Non-pigmented ciliary epithelial cell (primary cell): ENCODE measurements at places on chromosomes 11 and 22.

DNA sequence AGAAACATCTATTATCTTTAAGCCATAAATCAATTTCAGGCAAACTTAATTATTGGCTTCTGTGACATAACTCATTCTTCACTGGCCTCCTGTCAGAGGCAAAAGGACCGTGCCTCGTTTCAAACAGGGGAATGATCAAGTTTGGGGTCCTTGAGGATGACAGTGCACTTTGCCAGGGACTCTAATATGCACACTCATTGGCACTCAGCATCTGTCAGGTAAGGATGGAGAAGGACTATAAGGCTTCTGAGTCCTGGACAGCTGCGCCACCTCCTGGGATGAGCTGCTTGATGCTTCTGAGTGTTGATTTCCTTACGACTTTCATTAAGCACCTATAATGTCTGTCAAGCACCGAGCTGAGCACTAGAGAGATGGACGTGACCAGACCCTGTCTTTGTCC, 20.2 kb downstream of the BPIFC start:
- DNase-seq, result no peak

GRCh38 chr11:8002676-8003075, 15.5 kb downstream of the EIF3F start:
- DNase-seq, result no peak

DNA sequence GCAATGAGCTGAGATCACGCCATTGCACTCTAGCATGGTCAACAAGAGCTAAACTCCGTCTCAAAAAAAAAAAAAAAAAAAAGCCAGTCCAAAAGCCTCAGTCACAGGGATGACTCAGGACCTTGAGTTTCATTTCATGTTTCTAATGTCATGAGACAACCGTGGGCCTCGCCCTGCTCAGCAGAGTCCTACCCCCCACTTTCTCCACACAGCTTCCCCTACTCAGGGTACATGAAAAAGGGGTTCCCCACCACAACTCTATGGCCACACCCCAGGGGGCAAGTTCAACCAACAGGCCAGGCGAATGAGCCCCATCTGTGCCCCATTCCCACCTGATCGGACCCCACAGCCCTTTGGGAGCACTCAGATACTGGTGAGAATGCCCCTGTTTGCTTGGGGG, 24.3 kb upstream of the ADA2 start:
- no peak for DNase-seq

- no peak for DNase-seq
These were observed 34.6 kb downstream of the WNT7B start for GRCh38 chr22:45942344-45942743.

DNA sequence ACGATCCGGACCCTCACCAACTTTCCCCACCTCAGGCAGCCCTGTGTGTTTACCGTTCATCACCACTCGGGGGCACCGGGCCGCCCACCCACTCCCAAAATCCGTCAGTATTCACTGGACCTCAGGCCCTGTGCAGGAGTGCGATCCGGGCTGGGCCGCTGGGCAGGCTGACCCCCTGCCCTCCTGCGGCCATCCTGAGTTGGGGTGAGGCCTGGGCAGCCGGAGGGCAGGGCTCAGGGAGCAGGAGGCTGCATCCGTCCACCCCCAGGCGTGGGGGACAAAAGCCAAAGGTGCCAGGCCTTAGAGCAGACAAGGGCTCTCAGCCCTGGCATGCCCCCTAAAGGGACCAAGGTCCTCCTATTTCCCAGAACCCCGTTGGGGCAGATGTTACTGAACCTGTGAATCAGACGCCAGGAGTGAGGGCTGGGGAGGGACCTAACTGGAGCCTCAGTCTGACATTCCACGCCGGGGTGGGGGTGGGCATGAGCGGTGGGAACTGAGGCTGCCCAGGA, 16.8 kb upstream of the TMEM191C start:
- no peak for DNase-seq

DNA sequence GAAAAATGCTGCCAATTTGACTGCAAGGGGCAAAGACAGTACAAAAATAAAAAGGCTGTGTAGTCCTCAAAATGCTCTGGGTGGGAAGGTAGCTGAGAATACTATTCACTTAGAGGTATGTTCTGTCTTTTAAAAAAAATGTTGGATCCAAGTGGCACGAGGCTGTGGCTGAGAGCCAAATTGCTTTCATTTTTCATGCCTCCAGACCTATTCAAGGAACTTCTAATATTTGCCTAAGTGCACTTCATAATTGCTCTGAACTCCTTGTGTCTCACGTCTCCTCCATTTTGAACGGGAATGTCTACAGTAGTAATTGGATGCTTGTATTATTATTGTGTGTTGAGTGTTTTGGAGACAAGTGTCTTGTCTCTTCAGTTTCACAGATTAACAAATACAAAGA, 19.1 kb upstream of the SLC22A25 start:
- DNase-seq, result no peak

GRCh38 chr11:116691771-116692177, 81.0 kb downstream of the BUD13 start:
- DNase-seq, result no peak

- DNase-seq, result no peak
These were observed 95.2 kb downstream of the DSCAML1 start for GRCh38 chr11:117701781-117702180.

DNA sequence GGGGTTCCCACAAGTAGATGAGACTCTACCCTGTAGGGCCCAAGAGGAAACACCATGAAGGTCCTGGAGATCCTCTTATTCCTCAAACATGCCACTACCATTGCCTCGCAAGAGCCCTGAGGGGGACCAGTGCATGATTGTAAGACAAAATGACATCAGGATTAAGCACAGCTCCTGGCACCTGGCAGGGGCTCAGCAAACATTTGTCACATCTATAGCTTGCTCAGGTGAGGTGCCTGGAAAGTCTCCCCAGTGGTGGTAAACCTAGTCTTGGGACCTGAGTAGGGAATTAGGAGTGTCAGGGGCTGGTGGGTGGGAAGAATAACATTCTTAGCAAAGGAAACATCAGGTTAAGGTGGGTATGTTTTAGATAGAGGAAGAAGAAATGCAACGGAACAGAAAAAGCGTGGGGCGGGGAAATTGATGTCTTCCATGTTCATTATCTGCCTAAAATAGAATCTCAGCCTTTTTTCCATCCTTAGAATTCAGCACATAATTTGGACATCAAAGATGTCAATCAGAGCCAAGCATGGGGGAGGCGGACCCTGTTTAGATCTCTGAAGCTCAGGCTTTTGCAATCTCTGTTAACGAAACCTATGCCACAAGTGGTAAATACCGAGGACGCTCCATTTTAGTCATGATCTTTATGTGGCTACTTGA, 924 bp downstream of the YPEL1 start:
- no peak for DNase-seq

GRCh38 chr11:47589977-47590861, 3.7 kb downstream of the FAM180B start:
- no peak for DNase-seq

- no peak for DNase-seq
These were observed 10.0 kb upstream of the MFRP start for GRCh38 chr11:119356349-119357031.

GRCh38 chr11:59555601-59556114, 44.3 kb downstream of the OR4D9 start:
- DNase-seq, result no peak

DNA sequence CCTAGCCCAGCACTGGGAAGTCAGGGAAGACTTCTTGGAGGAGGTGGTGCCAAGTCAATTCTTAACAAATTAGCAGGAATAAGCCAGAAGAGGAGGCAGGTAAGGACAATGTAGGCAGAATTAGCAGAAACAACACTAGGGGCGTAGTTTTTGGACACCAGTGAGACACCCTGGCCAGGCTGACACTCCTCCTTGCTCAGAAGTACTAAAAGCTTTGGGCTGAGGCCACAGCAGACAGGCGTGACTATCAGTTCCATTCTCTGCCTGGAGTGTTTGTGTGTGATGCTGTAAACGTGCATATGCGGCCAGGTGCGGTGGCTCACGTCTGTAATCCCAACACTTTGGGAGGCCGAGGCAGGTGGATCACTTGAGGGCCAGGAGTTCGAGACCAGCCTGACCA, 36.0 kb downstream of the PHF21B start:
- DNase-seq, result no peak

- no peak for DNase-seq
These were observed 217.9 kb downstream of the DSCAML1 start for GRCh38 chr11:117579161-117579560.

- no peak for DNase-seq
These were observed 1.6 kb downstream of the CD59 start for GRCh38 chr11:33734441-33735270.

DNA sequence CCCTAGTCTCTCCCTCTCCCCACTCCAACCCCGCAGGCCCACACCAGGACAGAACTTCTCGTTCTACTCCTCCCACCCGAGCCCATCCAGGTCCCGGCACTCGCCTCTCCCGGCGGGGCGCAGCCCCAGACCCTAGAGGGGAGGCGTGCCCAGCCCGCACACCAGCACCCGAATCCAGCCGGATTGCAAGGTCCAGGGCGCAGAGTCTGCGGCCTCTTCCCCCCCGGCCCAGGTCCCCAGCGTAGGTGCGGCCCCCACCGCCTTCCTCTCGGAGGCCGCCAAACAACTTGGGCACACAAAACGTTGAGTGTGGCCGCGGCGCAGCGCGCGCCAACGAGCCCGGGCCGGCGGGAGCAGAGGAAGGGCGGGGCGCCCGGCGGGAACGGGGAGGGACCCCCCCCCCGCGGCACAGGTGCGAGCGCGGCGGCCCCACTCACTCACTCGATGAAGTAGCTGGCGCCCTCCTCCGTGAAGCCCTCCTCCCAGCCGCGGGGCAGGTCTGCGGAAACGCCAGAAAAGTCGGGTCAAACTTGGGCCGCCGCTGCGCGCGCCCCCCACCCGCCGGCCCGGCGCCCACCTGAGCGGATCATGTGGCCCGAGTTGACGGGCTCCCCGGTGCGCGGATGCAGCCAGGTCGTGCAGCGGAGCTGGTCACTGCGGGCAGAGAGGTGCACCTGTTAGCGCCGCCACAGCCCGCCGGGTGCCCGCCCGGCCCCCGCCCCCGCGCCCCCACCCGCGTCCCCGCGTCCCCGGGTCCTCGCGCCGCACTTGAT, 480 bp downstream of the PLEKHA7 start:
- no peak for DNase-seq

GRCh38 chr11:2443881-2444820, at the start of gene TRPM5:
Gene TRPM5, minus strand, starts transcription at chr11:2444514. Its CDS starts 21,478 bp downstream, at chr11:2423036.
- DNase-seq, result no peak

- peak; percentile 77 for DNase-seq
These were observed 6.8 kb downstream of the HPS4 start for GRCh38 chr22:26476705-26477340.

DNA sequence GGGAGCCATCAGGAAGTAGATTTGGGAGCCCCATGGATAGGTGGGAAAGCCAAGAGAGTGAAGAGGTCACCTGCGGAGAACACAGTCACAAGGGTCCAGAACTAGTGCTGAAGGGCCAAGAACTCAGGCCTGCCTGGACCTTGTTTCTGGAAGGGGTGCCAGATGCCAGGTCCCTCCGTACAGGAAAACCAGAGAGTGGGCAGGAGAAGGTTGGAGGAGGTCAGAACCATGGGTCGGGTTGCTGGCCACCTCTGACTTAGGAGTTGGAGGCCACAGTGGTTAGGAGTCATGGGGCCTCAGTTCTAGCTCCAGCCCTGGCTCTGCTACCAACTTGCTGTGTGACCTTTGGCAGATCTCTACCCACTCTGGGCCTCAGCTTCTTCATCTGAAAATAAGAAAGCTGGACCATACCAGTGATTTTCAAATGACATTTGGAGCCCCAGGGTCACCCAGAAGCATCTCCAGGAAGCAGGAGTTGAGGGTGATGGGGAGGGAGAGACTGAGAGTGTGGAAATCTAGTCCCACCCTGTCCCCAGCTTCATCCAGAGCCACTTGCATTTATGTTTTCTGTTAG, 20.8 kb upstream of the TUB start:
- no peak for DNase-seq

DNA sequence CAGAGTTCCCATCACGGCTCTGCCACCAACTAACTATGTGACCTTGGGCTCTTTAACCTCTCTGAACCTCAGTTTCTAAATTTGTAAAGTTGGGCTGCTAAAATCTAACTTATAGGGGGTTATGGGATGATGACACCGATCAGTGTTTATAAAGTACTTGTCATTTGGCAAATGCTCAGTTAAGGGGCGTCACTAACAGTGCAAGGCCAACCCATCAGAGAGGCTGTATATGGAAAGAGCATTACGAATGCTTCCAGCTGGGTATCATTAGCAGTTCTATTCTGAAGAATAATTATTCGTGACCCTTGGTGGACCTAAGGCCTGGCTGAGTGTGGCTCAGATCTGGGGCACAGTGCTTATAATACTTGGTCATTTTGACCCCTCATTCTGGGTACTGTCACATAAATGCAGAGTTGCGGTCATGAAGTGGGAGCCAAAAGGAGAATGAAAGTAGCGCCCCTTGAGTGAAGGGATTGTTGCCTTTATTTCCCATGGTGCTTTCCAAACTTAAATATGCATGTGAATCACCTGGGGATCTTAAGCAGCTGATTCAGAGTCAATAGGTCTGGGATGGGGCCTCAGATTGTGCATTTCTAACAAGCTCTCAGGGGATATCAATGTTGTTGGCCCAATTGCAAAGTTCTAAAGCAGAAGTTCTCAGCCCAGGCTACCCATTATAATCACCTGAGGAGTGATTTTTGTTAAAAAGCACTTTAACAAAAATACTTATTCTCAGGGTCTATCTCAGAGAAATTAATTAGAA, 115.8 kb downstream of the CSNK2A3 start:
- DNase-seq, result no peak

GRCh38 chr22:46031557-46031956, 54.6 kb upstream of the WNT7B start:
- DNase-seq, result no peak

- DNase-seq, result no peak
These were observed 47.9 kb upstream of the SLC25A1 start for GRCh38 chr22:19226428-19226827.

DNA sequence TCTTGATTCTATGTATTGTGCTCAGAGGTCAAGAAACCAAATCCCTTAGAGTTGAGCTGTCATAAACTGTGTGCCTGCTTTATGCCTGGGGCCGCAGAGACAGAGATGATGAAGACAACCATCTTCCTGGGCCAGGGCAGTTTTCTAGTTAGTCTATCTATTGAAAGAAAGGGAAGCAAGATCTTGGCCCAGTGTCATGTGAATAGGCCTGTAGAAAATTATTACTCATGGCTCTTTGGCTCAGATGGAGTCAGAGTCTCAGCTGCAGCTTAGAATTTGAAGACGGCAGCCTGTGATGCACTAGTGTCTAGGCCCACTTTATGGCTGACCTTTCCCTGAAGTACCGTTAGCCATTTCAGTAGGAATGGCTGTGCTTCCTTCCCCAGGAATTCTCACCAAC, 112.0 kb downstream of the DBX1 start:
- DNase-seq, result no peak

GRCh38 chr22:25770333-25770732, 28.3 kb downstream of the MYO18B start:
- no peak for DNase-seq

GRCh38 chr11:130473795-130474377, 25.4 kb downstream of the ADAMTS15 start:
- DNase-seq, result no peak
